GM12878 (cell line): ENCODE measurements at places on chromosomes 2 and 18.

GRCh38 chr2:233416199-233416598 is 61.9 kb downstream of the DGKD start:
- no peak for DNase-seq

GRCh38 chr2:206700156-206700555 is 18.0 kb downstream of the DYTN start:
- DNase-seq: no peak

GRCh38 chr18:4836141-4836540 is 360.9 kb downstream of the AKAIN1 start:
- no peak for DNase-seq

DNA sequence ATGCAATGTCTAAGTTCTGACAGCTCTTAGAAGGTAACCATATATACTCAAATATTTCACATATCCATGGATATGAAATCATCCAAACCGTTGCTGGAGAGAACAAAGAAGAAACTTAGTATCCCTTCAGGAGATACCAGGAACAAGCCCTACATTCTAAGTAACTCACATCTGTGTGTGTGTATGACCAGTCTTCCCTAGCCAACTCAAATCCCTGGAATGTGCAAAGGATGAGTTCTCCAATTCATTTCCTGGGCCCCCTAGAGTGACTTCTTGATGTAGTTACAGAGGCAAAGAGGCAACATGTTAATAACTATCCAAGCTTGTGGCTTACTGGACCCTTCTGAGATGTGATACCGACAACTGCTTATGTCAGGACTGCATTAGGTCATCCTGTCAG is 20.1 kb downstream of the TPGS2 start:
- DNase-seq: no peak

DNA sequence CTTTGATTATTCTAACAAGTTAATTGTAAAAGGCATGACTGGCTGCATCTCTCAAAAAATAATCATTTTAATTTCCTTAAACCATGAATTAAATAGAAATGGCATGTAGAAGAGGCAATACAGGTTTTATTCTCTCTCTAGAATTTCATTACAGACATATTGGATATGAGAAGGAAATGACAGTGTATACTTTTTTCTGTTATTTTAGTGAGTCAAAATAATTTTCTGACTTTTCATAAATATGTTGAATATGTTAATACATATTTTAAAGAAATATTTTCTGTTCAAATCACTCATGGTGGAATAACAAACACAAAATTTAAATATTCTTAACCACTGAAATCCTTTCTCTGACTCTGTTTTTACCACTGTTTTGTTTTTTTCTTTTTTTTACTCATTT is 510.4 kb downstream of the LRP1B start:
- DNase-seq: no peak

DNA sequence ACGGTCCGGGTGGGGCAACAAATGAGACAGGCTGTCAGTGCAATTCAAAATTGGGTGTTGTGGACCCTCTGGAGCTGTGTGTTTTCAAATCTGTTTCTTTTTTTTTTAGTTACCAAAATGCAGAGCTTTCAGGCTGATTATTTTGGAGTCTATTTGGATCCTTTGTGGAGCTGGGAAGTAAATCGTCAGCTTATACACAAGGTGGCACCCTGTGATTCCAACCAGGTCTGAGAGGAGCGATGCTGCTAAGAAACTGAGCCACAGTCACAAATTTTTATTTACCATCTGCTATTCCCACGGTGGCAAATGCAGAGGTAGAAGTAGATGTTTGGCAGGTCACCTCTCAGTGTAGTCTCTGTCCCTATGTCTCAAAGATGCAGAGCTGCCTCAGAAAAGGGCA is 3.8 kb upstream of the EPC2 start:
- DNase-seq: no peak

DNA sequence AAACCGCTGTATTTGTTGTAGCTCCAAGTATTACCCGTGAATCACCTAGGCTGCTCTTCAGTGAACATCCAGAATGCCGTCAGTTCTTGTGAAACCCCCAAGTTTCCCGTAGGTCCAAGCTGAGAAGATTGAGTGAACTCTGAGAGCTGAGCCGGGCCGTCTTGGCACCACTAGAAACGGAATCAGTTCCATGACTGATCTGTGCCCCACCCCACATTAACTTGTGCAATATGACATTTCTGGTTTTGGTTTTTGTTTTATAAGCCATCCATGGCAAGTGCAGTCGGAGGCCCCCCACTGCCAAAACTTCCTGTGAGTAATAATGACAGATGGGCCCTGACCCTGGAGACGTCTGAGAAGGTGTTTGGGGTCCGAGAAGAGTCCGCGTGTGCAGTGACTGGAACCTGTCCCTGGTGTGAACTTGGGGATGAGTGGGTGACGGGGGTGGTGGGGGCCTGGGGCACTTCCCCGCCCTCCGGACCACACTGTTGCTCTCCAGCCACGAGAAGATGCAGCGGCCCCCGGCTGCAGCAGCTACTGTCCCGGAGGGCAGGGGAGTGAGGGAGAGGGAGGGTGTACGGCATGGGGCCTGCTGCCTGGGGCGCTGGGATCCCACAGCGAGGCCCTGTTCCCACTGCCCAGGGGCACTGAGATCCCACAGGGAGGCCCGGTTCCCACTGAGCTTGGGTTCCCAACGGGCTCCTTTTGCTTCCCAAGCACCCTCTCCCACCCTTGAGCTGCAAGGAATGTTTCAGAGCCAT is 26.5 kb downstream of the NFATC1 start:
- no peak for DNase-seq

DNA sequence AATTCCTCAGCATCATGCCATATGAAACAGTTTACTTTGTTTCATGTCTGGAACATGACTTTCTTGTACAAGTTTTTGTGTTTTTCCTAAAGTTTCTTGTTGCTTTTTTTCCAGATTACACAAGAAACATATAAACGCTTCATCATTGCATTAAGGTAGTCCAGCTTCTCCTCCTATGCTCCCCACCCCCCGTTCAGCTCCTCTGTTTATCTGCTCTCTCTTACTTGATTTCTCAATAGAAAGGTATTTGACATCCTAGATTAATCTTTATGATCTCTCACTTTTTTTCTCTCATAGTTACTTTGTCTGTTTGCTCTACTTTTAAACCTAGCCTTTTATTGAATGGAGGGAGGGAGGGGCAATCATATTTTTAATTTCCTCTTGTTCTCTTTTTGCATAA is 25.4 kb downstream of the SLC40A1 start:
- DNase-seq: no peak

GRCh38 chr2:58289029-58289428 is 47.9 kb upstream of the FANCL start:
- DNase-seq: no peak

DNA sequence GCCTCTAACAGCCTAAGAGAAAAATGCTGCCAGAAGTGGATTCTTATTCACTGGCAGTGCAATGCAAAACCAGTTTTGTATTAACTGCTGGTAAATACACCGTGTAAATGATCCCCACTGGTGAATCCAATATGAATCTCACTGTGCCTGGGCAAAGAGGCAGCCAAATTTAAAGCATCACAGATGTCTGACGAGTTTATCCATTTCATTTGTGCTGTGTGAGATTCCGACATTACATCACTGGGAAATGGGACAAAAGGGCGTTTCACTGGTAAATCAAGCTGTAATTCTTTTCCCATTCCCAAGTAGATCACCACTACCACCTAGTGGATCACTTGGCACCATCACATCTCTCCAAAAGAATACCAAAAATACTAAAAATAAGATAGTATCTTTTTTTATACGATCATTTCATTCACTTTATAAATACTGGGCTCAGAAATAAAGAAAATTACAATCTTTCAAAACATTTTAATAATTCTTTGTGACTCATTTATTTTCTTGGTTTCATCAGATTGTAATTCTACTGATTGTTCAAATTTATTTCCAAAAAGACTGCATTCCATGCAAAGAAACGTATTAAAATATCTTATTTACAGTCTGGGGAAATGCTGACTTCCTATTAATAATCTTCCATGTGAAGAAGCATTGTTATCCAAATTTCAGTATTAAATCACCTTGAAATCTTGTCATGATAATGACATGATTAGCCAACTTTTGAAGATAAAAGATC is 125.6 kb downstream of the GRB14 start:
- no peak for DNase-seq

DNA sequence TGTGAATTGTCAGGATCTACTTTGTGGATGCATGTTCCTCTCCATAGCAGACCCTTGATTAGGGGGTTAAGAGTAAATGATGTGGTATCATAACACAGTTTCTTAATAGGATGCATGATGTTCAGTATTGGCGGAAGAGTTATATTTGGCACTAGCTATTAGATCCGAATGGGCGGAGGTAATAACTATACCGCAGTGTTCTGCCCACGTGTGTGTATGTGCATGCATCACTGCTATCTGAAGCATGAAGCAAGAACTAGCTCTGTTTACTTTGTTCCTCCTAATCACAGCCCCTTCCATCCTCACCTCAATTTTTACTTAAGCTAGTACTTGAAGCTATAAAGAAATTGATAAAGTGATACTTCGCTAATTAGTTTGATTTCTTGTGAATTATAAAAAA is 159.6 kb upstream of the NOSTRIN start:
- no peak for DNase-seq

DNA sequence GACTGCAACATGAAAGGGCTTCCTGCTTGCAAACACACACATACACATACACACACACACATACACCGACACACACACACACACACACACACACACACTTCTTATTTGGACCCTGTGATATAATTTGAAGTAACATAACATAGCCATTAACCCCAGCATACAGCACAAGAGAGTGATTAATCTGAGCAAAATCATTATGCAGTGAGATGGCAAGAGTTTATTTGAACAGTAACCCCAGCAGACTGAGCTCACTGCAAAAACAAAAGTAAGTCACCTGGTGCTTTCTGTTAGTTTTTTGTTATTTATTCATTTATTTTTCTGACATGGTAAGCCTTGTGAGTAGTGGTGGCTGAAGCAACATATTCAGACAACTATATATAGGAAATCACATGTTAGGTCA is 93.7 kb downstream of the NOL4 start:
- no peak for DNase-seq

DNA sequence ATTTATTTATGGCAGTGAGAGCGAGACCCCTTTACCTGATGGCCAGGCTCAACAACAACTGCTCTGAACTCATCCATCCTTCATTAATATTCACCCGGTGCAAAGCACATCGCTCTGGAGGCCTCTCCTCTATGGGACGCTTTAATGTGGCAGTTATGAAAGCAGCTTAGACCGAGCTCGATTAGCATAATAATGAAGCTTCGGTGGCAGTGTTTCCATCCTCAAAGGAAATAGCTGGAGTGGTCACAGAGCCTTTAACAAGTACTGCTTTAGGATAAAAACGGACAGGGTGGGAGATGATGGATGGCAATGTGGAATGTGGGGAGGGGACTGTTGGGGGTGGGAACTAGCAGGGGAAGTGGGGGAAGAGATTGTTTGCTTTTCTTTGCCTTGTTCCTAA is 243.9 kb downstream of the SLC4A3 start:
- no peak for DNase-seq

DNA sequence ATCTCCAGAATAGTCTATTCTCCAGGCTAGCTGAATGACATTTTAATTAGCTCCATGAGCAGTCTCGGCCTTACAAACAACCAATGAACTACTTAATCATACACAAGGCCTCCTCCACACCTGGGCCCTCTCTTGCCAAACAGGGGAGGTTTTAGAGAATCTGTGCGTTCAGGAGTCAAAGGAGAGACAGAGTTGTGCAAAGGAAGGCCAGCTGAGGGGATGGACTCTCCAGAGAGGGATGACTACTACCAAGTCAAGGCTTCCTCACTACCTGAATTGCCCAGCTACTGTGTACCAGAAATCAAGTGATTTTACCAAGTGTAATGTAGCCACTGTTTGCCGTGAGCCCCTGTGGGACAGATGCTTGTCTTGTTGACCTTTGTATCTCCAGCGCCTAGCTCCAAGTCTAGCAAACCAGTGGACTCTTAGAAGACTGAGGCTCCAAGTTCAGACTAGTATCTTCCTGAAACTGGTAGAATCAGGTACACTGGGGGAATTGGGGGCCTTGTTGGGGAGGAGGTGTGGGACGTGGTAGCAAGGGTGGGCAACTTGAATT is 123.1 kb upstream of the STON1 start:
- DNase-seq: no peak

GRCh38 chr18:67199993-67200617 is 316.4 kb downstream of the DSEL start:
- peak; percentile 11 for DNase-seq

GRCh38 chr2:60391649-60392375 is 161.6 kb downstream of the BCL11A start:
- DNase-seq: no peak

DNA sequence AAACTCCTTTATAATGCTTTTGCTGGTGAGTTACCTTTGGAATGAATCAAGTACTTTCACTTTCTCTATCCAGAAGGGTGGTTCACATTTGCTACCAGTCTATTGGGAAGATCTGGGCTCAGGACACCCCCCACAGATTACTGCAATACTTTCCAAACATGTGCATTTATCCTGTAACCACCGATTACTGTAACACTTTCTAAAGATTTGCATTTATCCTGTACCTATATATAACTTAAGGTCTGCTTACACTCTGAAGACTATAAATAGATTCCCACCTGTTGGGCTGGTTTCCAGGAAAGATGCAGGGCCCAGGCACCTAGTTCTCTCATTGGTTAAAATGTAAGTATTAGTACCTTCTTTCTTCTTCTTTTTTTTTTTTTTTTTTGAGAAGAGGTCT is 113.0 kb upstream of the NEDD4L start:
- no peak for DNase-seq

DNA sequence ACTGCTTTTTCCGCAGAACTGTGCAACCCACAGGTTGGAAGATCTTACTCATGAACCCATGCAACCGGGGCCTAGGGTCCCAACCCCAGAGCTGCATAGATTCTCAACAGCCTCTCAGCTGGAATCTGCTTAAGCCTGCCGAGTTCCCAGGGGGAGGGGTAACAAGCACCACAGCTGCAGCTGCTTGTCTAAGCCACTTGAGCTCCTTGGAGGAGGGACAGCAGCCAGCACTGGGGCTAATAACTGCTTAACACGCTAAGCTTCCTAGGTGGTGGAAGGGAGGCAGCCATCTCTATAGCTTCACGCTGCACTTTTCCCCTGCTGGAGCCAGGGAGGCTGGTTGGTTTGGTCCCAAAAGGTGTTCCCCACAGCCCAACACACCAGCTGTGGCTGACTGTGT is 311.6 kb downstream of the DSC3 start:
- no peak for DNase-seq

GRCh38 chr2:31957354-31958139 is 53.3 kb downstream of the MEMO1 start:
- no peak for DNase-seq
